Placental epithelial cell (primary cell): ENCODE measurements at places on chromosomes 13 and 19. TPM values are rescaled to one million over a fixed set of nuclear protein-coding genes. Genes with fewer than 3 reads are reported as not detected.

Gene PLPP2
- 19.7 and 43.2 TPM in 2 replicates for total RNA-seq

Gene NLRP9
- not detected in 2 replicates for total RNA-seq

Gene MATK
- not detected in 2 replicates for total RNA-seq

Gene KCNC3
- total RNA-seq: 2.4 and 3.9 TPM in 2 replicates

Gene FARP1
- 15.7 and 20.0 TPM in 2 replicates for total RNA-seq

Gene KLHL1
- total RNA-seq: not detected in 2 replicates

Gene ZNF430
- 18.1 and 29.6 TPM in 2 replicates for total RNA-seq

Gene CFAP97D2
- not detected in 2 replicates for total RNA-seq
